ENCODE measurements at places on chromosomes 3 and 15. TPM values are rescaled to one million over a fixed set of nuclear protein-coding genes. Genes with fewer than 3 reads are reported as not detected.

DNA sequence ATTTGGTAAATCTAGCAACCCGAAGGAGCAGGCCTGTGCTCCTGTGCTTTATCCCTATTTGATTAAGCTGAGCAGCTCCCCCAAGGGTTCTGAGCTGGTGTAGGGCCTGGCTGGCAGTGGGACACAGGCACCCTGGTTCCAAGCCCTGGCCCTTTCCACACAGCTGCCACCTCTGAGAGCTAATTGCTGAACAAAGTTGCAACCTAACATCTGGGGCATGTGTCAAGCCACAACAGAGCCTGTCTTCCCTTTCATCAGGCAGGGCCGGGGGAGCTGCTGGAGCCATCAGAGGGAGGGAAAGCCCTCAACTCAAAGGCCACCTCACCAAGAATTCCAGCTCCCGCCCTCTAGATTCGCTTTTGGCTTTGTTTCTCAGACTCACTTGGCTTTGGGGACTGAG is 17.1 kb upstream of the MRPS22 start:
- DNase-seq, result no peak

DNA sequence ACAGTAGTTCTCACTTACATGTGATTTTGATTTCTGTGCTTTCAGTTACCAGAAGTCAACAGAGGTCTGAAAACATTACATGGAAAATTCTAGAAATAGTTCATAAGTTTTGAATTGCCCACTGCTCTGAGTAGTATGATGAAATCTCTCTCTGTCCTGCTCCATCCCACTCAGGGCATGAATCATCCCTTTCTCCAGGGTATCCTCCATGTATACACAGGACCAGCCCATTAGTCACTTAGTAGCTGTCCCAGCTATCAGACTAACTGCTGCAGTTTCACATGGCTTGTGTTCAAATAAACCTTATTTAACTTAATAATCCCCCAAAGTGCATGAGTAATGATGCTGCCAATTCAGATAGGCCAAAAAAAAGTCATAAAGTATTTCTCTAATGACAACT is 38.6 kb downstream of the EPHA3 start:
- no peak for DNase-seq

- no peak for DNase-seq
These were observed 326.9 kb upstream of the NAALADL2 start for GRCh38 chr3:174532216-174532615.

Gene LRRC3B
- not detected for total RNA-seq

Gene RETNLB
- total RNA-seq, result 42.1 TPM

- no peak for DNase-seq
These were observed 11.1 kb downstream of the SLC24A1 start for GRCh38 chr15:65632780-65633375.

GRCh38 chr15:63879211-63879610 is 45.5 kb upstream of the HERC1 start:
- DNase-seq, result no peak

DNA sequence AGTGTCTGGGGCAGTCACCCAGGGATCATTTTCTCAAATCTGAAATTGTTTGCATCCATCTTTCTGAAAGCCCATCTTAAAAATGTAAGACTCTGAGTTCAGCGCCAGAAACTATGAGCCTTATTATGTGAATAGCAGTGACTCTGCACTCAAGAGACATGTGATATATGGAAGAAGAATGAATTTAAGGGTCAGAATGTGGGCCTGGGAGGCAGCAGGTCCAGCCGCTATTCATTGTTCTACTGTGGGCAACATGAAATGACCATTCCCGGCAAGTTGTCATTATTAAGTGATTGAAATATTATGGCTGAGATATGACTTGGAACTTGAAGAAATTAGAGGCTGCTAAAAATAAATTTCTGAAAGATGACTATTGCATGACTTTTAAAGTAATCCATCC is 228.6 kb upstream of the ARRDC4 start:
- no peak for DNase-seq

Gene MEIS2
- 26.3 TPM for total RNA-seq

DNA sequence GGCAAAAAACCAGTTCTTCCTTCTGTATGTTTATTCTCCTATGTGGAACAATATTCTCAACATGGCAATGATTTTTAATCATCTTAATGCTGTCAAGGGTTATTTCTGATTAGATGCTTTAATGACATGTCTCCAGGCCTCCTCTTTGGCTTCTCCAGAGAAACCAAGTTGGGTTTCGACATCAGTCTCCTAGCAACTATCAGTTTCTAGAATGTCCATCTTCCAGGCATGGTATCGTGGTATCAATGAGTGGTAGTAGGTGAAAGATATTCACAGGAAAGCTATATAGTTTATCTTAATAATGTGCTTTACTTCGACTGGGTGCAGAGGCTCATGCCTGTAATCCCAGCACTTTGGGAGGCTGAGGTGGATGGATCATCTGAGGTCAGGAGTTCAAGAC is 128.5 kb downstream of the C3orf70 start:
- DNase-seq, result no peak

- no peak for DNase-seq
These were observed 59.2 kb downstream of the TMOD3 start for GRCh38 chr15:51888593-51889195.

GRCh38 chr3:29335438-29335837 is 54.6 kb downstream of the RBMS3 start:
- DNase-seq, result no peak

Gene NUDT16
- total RNA-seq, result 164 TPM

DNA sequence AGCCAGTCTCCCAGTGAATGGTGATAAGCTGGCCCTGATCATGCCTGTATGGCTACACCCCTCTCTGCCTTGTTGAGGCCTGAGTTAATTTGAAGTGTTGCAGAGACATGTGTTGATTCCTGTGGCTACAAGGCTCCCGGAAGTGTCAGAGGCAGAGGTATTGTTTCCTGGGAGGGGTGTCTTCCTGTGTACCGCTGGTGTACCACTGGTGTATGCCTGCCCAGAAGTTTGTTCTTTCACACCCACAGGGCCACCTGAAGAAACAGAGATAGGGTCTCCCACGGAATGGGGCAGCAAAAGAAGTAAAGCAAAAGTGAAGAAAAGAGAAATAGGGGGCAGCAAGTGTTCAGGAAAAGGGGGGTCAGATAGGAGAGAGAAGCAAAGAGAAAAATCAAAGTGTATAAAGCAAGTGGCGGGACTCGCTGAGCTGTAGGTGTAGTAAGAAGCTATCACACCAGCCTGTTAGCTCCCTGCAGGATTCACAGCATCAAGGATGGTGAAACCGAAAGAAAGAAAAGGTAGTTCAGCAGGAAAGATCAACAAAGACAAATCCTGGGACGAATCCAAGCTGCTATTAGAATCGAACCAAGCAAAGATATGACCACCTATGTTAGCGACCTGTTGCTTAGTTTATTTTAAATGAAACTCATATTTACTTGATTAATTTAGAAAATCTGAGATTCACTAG is 36.6 kb upstream of the CD47 start:
- DNase-seq, result peak; percentile 84

GRCh38 chr3:144809380-144809779 is 837.8 kb downstream of the DIPK2A start:
- no peak for DNase-seq

DNA sequence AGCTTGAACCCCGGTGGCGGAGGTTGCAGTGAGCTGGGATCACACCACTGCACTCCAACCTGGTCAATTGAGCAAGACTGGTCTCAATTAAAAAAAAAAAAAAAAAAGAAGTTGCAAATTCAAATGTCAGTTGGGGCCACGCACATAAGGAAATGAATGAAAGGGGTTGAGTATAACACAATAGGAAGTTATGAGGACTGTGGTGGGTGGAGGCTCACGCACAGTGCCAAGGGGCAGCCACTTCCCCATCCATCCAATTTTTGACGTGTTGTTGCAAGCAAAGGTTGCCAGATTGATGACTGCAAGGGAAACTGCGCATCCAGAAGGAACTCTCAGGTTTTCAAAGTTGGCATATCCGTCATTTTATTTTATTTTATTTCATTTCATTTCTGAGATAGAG is 532.2 kb downstream of the NTRK3 start:
- no peak for DNase-seq

Gene SV2B
- total RNA-seq, result 0.54 TPM

DNA sequence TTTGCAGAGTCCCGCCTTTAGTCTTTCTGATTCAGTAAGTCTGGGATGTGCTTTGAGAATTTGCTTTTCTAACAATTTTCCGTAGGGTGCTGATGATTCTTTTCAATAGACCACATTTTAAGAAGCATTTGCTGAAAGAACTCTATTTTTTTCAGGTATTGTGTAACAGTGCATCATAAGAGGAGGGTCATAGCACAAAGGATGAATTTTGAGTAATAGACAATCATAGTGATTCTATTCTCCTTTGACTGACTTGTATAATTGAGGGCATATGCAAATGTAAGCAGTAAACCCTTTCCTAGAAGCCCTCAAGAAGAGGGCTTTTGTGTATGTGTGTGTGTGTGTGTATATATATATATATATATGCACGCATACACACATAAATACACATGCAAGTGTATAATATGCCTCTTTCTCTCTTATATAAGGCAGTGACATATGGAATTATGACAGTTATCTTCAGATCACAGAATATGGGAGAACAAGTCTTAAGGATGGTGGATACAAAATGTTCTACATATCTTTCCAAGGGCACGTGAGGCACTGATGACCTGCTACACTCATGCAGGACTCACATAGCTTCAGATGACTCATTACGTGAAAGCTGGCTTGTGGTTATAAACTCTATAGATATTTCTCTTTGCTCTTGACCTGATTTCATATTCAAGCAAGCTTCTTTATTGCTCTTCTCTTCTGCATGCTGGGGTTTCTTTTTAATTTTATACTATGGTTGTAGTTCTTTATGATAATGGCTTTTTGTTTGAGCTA is 6.5 kb upstream of the PLSCR1 start:
- peak; percentile 61 for DNase-seq

Gene ILDR1
- 3.7 TPM for total RNA-seq

GRCh38 chr3:73727854-73728253 is 103.1 kb upstream of the PDZRN3 start:
- no peak for DNase-seq

GRCh38 chr15:65666257-65666656 is 44.5 kb downstream of the SLC24A1 start:
- no peak for DNase-seq

DNA sequence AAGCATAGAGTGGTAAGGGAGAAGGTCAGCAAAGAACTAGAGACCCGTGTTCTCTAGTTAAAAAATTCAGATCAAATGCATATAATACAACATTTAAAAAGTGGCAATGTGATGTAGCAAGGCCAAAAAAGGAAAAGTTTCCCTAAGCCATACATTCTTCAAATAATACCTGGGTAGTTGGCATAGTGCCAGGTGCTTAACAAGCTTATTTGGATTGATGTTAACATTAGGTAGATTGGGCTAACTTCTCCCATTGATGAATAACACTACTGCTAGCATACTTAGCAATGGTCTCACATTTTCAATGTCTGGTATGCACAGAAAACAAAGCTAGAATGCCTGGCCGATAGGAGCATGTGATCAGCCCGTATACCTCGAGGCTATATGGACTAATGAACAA is 283.6 kb upstream of the RARB start:
- no peak for DNase-seq

GRCh38 chr3:42572278-42572677 is 9.5 kb downstream of the SEC22C start:
- DNase-seq, result no peak

Measured in Peyer's patch (tissue), 4 donors.